ENCODE measurements at places on chromosomes 3 and 15. TPM values are rescaled to one million over a fixed set of nuclear protein-coding genes. Genes with fewer than 3 reads are reported as not detected.

GRCh38 chr3:127443581-127444375 lies 146.8 kb downstream of the TPRA1 start:
- no peak overlapping the region for H3K4me3 ChIP-seq
- no peak for DNase-seq
- no peaks in the 10 kb centered on the region for H3K4me1 ChIP-seq
- no peak overlapping the region for H3K27ac ChIP-seq

- H3K27ac ChIP-seq: no peak overlapping the region
- H3K27me3 ChIP-seq: peaks cover 2% of the 10 kb centered on the region
- H3K4me1 ChIP-seq: peaks cover 3% of the 10 kb centered on the region
Measured at GRCh38 chr15:70615435-70616310, 147.7 kb downstream of the UACA start.

DNA sequence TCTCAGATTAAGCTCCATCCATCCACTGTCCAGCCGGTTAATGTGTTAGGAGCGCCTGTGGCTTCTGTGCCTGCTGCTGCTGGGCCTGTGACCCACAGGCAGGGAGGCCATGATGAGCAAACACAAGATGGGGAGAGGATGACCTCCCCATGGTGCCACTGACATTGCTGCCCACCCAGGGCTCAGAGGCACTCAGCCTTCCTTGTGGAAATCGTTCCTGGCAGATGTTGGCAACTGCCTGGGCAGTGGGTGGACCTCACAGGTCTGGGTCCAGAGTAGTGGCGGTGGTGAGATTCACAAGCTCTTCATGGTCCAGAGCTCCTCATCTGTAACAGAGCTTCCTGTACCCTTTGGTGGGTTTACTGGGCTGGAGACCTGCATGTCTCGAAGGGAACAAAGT lies 38.6 kb downstream of the SCN5A start:
- no peak overlapping the region for H3K27ac ChIP-seq
- H3K27me3 ChIP-seq: no peaks in the 10 kb centered on the region
- H3K4me3 ChIP-seq: no peak overlapping the region
- no peaks in the 10 kb centered on the region for H3K4me1 ChIP-seq

GRCh38 chr3:57420001-57420400 lies 124.1 kb downstream of the DNAH12 start:
- H3K4me3 ChIP-seq: no peak overlapping the region
- DNase-seq: no peak
- H3K4me1 ChIP-seq: no peaks in the 10 kb centered on the region
- no peak overlapping the region for H3K27ac ChIP-seq
- H3K36me3 ChIP-seq: no peaks in the 10 kb centered on the region

DNA sequence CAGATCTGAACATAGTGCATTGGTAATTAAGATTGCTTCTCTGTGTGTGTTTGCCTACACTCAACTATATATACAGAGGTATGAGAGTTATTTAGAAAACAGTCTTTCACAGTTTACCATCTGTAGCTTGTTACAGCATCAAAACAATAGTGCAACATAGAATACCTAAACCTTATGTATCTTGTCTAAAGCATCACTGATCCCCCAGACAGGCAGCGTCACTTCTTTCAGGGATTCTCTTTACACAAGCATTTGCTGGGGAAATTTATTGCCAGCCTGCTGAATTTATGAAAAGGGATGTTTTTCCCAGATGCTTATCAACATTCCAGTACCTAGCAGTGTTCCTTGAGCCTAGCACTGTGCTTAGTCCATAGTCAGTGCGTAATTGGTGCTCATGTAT lies 195.8 kb upstream of the COL8A1 start:
- H3K27ac ChIP-seq: no peak overlapping the region
- no peaks in the 10 kb centered on the region for H3K4me1 ChIP-seq
- no peak for DNase-seq
- H3K36me3 ChIP-seq: no peaks in the 10 kb centered on the region
- H3K4me3 ChIP-seq: no peak overlapping the region

Gene KBTBD13
- total RNA-seq: not detected

DNA sequence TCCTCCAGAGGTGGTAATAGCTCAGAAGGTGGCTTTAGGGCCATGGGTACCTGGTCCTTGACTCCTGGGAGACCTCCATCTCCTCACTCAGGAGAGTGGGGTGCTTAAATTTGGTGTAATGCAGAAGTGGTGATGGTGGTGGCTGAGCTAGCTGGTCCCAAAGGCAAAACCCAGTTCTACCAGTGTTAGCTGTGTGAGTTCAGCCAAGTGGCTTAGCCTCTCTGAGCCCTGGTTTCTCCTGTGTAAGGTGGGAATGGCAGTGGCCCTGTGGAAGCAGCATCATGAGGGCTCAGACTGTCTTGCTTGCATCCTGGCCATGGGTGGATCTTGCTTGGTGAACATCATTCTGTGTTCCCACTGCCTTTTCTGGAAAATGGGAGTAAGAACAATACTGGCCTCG lies 9.4 kb downstream of the SEMA3F start:
- peaks cover 14% of the 10 kb centered on the region for H3K36me3 ChIP-seq
- H3K4me3 ChIP-seq: no peak overlapping the region
- peaks cover 54% of the 10 kb centered on the region for H3K4me1 ChIP-seq
- peak overlapping the region; percentile 25 for H3K27ac ChIP-seq

DNA sequence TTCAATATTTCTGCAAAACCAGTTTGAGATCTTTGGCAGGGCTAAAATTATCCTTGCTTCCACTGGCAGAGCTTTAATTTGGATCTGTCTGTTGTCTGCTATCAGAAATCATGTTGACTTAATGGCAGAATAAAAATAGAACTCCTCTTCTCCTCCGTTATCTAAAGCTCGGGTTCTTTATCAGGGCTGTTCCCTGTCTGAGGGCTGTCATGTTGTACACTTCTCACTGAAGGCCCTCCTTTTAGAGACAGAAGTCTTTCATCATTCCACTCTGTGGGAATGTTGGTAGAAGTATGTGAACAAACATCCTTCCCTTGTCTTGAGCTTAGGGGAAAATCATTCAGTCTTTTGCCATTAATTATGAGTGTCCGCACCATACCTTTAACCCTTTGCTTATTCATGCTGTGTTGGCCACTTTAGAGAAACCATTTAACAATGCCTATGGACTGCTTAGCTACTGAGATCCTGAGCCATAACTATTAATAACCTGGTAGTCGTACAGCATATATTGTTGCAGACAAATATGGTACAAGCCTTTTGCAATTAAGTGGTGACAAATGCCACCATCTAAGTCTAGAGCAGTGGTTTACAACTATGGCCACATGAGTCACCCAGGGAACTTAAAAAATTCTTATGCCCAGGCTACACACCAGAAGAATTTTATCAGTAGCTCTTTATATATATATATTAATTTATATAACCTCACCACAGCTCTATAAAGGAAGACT lies 226.0 kb upstream of the TPM1 start:
- no peak for DNase-seq
- peaks cover 3% of the 10 kb centered on the region for H3K36me3 ChIP-seq
- H3K4me3 ChIP-seq: no peak overlapping the region
- no peak overlapping the region for H3K27ac ChIP-seq
- H3K27me3 ChIP-seq: no peaks in the 10 kb centered on the region

DNA sequence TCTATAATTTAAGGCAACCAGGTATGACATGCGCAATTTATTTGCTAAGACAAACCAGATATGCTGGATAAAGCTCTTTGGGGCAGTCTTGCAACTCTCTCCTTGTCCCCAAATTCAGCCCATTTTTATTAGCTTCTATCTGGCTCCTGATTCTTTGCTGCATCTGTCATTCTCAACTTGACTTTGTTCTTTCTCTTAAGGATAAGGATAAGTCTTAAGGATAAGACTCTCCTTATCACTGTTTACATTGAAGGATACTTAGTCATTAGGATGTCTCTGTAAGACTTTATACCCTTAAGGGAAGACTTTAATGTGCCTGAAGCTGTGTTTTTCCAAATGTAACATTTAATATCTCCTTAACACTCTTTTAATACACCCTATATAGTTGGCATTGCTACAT lies 49.2 kb downstream of the ALCAM start:
- no peaks in the 10 kb centered on the region for H3K36me3 ChIP-seq
- H3K27ac ChIP-seq: no peak overlapping the region
- H3K27me3 ChIP-seq: no peaks in the 10 kb centered on the region
- H3K4me3 ChIP-seq: no peak overlapping the region
- peak; percentile 65 for DNase-seq
- H3K4me1 ChIP-seq: peaks cover 2% of the 10 kb centered on the region

GRCh38 chr3:113166719-113167492 lies 44.5 kb upstream of the BOC start:
- H3K27me3 ChIP-seq: no peaks in the 10 kb centered on the region
- H3K4me1 ChIP-seq: peaks cover 10% of the 10 kb centered on the region
- no peaks in the 10 kb centered on the region for H3K36me3 ChIP-seq

Gene TUBGCP5
- total RNA-seq: 20.0 TPM

DNA sequence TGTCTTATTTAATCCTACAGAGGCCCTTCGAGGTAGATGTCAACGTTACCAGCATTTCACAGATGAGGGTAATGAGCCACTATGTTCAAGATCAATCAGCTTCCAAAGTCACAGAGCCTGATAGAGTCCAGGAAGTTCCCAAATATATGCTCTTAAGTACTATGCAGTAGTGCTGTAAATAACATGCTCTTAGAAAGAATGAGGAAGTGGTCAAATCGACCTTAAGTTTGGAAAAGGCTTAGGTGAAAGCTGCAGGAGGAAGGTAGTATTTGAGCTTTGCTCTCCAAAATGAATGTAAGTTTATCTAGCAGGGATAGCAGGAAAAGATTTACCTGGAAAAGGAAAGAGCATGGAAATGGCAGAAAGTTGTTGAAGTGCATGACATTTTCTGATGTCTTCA lies 234.0 kb downstream of the RBMS3 start:
- peaks cover 13% of the 10 kb centered on the region for H3K4me1 ChIP-seq
- H3K4me3 ChIP-seq: no peak overlapping the region
- H3K27me3 ChIP-seq: no peaks in the 10 kb centered on the region

DNA sequence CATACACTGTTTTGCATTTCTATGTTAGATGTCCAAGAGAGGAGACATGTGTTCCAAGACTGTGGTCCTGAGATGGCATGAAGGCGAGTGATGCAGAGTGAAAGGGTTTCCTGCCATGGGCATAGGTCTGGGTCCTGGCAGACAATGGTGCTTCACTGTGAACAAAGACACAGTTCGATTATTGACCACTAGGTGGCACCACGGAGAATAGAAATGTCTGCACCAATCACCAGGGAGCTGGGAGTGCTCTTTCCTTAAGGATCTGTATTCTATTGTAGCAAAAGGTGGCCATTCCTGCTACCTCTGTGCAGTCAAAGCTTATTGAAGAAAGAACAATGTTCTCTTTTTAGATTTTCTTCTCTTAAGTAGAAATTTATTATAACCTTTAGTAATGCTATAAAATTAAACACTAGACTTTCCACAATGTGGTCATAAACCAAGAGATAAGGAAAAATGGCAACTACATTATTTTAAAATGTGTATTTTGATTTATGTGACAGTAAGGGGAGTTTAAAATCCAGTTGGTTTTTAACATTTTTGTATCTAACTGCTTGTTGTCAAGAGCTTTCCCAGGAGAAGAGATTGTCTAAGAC lies 88.7 kb downstream of the GABRG3 start:
- DNase-seq: peak; percentile 11
- H3K4me1 ChIP-seq: no peaks in the 10 kb centered on the region
- no peaks in the 10 kb centered on the region for H3K36me3 ChIP-seq
- H3K4me3 ChIP-seq: no peak overlapping the region
- no peaks in the 10 kb centered on the region for H3K27me3 ChIP-seq

Gene ZBTB20
- 13.3 TPM for total RNA-seq

DNA sequence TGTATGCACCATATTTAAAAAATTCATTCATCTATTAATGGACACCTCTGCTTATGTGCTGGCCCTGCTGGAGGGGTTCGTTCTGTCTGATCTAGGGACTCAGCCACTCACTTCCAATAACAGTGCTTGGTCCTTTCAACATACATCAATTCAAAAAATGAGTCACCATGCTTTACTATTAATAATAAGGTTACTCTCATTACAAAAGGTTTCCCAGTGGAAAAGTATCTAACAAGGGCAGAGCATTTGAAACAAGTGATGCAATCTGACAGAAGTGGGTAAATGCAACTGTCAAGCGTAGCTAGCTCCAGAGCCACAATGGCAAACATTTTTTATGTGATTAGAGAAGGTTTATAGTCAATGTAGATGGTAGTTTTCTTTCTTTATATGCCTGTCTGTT lies 67.9 kb upstream of the TNIK start:
- no peak overlapping the region for H3K4me3 ChIP-seq
- no peak overlapping the region for H3K27ac ChIP-seq
- DNase-seq: peak; percentile 35
- H3K36me3 ChIP-seq: no peaks in the 10 kb centered on the region
- no peaks in the 10 kb centered on the region for H3K27me3 ChIP-seq

All from IMR-90 (cell line).